CD8-positive, alpha-beta T cell (primary cell): ENCODE measurements at places on chromosomes 6 and 20.

- DNase-seq: no peak
Observed at GRCh38 chr20:58997141-58997770, 9.8 kb downstream of the CTSZ start.

DNA sequence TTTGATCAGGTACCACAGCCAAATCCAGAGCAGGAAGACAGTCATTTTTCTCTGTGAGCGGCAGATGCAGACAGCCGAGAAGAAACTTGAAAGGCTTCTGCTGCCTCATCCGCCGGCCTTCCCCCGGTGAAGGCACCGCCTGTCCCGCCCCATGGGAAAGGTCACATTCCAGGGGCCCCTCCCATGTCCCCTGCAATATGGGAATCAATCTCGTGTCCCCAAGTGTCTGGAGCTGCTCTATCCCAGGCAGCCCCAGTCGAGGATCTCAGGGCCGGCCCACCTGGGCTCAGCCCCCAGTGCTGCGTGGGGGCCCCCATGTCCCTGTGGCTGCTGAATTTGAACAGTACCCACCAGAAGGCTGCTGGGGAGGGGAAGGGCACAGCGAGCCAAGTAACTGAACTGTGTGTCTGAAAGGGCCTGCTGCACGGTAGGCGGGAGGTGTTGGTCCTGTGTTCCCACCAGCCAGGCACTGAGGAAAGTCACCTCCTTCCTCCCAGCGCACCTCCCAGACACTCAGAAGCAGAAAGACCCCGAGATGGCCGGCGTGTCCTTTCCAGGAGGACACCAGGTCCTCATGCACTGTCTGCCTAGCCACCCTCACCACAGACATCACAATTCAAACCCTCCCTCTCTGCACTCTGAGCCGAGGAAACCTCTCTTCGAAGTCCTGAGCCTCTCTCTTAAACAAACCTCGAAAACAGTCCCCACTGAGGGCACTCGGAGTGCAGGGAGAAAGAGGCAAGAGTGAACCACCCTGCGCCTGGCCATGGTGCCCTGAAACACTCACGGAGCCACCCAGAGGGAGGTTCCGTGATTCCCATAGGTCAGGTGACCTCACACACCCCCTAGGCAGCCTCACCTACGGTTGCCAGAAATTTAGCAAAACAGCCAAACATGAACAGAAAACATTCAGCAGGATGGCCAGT is 99.3 kb downstream of the PSMB1 start:
- no peak for DNase-seq

DNA sequence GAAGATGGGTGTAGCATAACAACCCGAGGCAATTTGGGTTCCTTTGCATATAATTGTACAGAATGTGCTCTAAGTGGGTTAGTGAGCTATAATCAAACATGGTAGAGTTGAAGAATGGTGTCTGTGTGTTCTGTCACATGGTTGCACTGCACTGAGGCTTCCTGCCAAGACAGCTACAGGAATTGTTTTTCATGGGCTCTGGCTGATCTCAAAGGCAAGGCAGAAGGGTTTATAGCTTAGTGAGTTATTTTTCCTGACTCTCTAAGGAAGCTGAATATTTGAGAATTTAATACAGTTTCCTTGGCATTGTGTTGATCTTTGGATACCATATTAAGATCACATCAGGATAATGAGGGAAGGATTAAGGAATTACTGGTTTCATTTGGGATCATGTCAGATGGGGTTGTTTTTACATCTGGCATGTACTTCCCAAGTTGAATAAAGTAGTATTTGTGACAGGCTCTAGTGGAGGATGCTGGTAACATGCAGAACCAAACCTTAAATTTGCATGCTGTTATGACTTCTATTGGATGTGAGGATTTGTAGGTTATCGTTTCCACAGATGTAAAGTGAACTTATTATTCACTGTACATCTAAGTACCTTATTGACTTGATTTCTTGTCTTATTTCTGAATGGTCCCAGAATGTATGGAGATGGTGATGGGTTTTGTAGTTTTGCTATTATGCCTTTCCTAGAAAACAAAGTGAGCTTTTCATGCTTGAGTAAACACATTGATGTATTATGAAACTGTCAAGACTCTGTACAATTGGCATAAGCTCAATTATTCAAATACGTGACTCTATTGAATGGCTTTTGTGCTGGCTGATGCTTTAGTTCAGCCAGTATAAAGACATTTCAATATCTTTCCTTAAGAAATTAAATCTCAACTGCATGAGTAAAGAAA is 43.3 kb downstream of the LRRC1 start:
- no peak for DNase-seq

DNA sequence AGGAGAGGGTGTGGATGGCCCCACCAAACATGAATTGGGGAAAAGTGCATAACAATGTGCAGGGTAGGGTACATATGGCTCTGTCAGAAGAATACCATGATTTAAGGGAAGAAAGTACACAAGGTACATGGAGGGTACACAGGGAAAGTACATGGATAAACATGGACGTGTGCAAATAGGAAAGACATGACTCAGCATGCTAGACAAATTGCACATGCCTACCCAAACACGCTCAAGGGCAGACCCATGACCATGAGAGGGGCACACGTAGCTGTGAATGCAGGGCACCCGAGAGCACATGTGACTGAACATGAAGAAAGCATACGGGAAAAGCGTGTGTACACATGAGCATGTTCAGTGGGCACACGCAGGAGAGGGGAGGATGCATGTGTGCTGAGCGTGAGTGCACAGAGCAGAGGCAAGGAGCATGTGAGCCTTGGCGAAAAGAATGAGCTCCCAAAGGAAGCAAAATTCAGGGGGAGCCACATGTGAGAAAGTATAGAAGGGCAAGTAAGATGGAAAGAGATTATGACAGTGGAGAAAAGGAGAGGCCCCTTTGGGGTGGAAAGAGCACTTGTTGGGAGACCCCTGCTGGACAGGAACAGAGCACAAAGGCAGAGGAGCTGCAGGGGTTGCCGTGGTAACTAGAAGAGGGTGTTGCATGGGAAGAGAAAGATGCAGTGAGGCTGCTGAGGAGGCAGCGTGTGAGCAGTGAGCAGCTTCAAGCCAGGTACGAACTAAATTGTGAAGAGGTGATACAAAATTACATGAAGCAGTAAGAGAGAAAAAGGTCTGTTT is 17.8 kb downstream of the OR2H2 start:
- DNase-seq: no peak

DNA sequence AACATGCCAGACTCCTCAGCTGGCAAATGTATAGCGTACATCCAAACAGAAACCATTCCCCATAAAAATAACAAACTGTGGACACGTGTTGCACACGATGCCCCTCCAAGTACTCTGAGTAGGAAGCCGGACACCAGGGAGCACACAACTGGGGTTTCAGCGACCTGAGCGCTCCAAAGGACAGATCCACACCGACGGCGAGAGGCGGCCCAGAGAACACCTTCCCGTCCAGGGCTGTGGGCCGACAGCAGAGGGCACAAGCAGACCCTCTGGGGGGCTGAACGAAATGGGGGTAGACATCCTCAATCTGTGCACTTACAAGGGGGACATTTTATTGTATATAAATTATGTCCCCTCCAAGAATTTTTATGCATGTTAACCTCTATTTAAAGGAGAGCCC is 24.7 kb downstream of the TAF4 start:
- no peak for DNase-seq
